ENCODE measurements at places on chromosomes 3 and 15. TPM values are rescaled to one million over a fixed set of nuclear protein-coding genes. Genes with fewer than 3 reads are reported as not detected.

DNA sequence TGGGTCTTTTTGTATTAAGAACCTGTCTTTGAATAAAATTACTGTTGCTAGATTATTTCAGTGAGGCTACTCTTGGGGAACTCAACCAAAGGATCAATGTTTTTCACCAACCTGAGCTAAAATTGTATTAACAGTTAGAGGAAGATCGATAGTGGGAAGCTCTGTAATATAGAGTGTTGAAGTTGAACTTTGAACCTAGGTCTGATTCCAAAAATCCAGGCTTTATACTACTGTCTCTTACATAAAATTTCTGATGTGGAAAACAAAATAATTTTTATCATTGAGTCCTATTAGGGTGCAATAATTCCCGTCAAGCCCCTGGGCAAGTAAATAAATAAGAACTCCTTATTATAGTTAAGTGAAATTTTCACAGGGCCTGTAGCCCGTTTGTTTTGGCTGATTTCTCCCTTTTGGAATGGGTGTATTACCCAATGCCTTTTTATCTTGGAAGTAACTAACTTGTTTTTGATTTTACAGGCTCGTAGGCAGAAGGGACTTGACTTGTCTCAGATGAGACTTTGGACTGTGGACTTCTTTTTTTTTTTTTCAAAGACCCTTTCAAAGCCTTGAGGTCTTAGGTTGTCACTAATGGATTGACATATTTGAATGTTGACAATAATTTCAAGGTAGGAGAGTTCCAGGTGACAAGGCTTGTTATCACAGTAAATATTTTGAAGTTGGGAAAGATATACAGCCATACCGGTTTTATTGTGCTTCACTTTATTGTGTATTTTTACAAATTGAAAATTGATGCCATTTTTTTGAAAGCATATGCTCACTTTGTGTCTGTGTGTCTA is 276.1 kb downstream of the NFKBIZ start:
- DNase-seq = no peak

Gene DUOXA2
- total RNA-seq = not detected

Gene CHRD
- total RNA-seq = 5.2 TPM

- no peak for DNase-seq
Observed at GRCh38 chr15:49573421-49573820, 47.2 kb downstream of the FAM227B start.

GRCh38 chr3:147758771-147759170 is 349.6 kb downstream of the ZIC1 start:
- DNase-seq = no peak

DNA sequence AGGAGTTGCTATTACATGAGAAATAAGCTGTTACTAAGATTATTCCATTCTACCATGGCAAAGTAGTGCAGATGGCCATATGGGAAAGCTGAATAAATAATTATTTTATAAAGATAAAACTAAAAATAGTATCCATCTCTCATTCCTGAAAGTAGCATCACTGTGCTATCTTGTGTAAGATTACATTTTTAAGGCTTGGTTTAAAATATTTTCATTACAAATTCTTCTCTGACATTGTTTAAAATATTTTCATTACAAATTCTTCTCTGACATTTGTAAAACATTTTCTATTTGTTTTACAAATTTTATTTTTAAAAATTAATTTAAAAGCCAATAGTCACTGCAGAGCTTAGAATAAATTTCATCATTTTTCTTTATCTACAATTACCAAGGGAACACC is 665.5 kb upstream of the NAALADL2 start:
- DNase-seq = no peak

Gene ZBTB20
- 48.9 TPM for total RNA-seq

GRCh38 chr3:133730993-133731392 is 15.2 kb upstream of the TF start:
- no peak for DNase-seq

GRCh38 chr3:129103296-129103695 is 18.3 kb downstream of the RAB43 start:
- no peak for DNase-seq

- DNase-seq = no peak
Observed at GRCh38 chr3:169836078-169836941, 23.6 kb upstream of the LRRC34 start.

Gene IP6K2
- 64.1 TPM for total RNA-seq

Gene TPRG1
- total RNA-seq = 76.5 TPM

DNA sequence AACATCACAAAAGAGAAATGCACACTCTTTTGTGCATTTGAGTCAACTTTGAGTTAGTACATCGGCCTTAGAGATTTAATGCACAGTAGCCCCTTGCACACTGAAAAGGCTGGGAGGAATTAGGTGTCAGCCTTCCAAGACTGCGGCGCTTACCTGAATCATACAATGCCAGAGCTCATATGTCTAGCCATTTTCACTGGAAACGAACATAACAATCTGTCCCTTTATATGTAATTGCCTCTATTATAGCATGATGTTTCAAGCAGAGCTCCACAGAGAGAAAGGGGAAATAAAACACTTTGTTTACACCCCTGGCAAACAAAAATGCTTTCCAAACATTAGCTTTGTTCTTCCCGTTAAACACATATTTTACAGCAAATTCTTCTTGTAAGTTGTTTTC is 315.7 kb upstream of the SLCO3A1 start:
- DNase-seq = no peak

Gene EPHB3
- total RNA-seq = 3.1 TPM

- DNase-seq = no peak
Observed at GRCh38 chr15:70152070-70152480, 54.4 kb upstream of the TLE3 start.

DNA sequence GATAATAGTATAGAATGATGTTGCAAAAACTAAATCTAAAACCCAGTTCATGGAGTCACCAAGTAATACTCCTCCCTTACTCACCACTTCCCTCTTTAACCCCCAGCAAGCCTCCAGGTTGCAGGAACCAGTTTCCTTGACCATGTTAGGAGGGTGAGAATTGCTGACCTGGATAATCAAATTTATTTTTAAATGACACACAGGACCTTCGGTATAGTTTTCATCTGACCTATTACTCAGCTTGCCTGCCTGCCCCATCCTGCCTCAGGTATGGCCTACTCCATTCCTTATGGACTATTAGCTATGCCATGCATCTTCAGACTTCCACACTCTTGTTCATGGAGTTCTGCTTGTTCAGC is 883 bp downstream of the RTP4 start:
- no peak for DNase-seq

Gene CLDN18
- total RNA-seq = 246 TPM

GRCh38 chr3:183584246-183584913 is 28.9 kb upstream of the KLHL6 start:
- DNase-seq = no peak

Gene CACNA2D2
- 213 TPM for total RNA-seq

- DNase-seq = no peak
Observed at GRCh38 chr3:165225604-165226003, 29.4 kb upstream of the SLITRK3 start.

Gene IGDCC3
- total RNA-seq = not detected

Gene STAG1
- total RNA-seq = 65.0 TPM

DNA sequence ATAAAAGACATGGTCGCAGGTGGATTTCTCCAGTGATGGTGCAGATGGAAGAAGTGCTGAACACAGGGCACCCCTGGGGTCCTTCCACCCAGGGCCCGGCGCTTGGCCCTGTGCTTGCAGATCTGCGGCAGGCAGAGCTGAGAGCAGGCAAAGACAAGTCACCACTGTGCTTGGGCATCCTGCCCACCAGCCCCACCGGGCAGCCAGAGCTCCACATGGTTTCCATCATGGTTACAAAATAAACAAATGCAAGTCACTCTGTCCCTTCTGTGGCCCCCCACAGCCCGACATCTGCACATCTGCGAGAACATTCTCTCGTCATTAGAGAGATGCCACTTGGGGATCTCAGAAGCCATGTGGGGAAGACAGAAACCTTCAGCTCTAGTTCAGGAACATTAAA is 37.6 kb upstream of the SFMBT1 start:
- no peak for DNase-seq

DNA sequence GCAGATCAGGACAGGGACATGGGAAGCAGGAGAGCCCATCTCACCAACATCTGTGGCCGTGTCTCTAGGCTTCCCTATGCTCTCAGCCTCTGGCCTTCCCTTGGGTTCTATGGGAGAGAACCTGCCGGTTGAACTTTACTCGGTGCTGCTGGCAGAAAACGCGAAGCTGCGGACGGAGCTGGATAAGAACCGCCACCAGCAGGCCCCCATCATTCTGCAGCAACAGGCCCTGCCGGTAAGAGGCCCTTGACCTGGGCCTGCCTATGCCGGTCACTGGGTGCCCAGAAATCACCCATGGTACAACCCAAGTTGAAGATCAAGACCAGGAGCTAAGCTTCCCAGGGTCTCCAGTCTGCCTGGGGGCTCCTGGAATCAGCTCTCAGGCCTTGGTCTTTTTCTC is 34.8 kb downstream of the CYP11A1 start:
- no peak for DNase-seq

DNA sequence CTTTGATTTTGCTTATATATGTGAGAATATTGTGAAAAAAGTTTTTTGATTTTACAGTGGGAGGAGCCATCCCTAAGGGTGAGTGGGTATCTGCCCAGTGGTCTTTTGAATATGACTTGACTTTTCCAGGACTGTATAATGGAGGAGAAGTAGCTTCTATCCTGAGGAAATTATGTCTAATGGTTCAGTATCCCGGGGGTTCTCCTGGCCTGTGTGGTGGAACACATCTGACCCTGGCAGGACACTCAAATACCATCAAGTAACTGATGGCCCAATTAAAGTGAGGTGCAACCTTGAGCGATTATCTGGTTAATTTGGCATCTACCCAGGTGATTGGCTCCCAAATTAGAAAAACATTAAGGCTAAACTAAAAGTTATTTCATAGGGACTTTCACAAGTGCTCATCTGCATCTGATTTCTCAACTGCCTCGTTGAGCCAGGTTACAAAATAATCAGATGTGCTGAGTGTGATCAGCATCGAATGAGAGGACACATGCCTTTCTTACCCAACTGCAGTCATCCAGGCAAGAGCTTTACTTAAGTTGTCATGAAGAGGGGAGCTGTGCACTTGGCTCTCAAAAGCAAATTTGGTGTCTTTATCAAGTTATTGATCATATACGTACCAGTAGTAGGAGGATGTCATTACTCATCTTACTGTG is 201.4 kb downstream of the IL5RA start:
- DNase-seq = no peak

GRCh38 chr3:40873934-40874699 is 325.2 kb upstream of the CTNNB1 start:
- DNase-seq = no peak

Gene ITIH4
- 102 TPM for total RNA-seq

DNA sequence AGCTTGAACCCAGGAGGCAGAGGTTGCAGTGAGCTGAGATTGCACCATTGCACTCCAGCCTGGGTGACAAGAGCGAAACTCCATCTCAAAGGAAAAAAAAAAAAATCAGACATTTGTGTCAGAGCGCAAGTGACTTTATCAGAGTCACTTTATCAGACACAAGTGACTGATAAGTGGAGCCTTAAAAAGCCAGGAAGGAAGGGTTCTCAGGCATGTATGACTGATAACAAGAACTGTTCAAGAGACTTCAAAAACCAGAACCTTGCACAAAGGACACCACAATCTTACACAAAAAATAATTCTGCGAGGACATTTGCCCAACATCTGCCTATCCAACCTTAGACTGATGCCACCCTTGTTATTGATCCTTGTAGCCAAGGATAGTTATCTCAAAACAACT is 13.3 kb upstream of the CFAP44 start:
- DNase-seq = no peak

DNA sequence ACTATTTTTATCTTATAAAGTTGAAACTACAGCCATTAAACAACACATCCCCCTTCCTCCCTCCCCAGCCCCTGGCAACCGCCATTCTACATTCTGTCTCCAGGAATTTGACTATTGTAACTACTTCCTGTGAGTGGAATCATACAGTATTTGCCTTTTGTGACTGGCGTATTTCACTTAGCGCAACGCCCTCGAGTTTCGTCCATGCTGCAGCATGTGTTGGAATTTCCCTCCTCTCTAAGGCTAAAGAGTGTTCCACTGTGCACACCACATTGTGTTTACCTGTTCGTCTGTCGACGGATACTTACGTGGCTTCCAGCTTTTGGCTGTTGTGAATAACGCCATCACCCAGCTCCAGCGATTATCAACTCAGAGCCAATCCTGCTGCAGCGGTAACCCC is 52.0 kb upstream of the DLG1 start:
- no peak for DNase-seq

DNA sequence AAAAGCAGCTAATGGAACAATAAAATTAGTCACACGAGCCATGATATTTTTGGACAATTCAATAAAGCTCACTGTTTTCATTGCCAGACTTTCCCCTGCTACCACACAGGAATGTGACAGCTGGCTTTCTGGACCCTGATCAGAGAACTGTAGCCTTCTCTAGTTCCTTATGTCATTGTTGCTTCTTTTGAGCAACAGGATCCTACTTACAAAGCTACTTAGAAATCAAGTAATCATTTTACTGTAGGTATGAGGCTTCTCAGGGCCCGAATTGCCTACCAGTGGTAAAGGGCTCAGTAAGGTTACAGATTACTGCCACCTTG is 94.3 kb upstream of the AADACL2 start:
- no peak for DNase-seq

DNA sequence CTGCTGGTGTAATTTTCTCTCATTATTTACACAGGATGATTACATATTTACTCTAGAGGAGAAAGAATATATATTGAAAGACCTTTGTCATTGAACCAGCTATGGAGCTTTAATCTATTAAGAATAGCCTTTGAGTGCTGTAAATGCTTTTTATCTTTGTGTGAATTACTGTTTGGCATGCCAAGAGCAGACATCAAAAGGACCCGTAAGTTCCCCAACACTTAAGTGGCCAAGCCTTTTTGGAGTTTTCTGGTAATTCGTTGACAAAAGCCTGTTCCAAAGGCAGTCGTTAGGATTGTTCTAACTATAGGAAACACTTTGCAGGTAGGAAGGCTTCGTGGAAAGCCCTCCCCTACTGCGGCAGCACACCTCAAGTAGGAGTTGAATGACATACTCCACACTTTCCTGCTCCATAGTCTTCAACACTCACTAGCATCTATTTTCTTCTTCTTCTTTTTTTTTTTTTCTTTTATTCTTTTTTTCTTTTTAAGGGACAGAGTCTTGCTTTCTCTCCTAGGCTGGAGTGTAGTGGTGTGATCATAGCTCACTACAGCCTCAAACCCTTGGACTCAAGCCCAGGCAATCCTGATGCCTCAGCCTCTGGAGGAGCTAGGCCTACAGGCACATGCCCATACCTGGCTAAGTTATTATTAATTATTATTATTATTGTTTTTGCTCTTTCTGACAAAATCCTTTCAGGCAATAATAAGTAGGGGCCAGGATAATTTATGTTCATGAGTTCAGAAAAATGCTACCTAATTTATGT is 98.6 kb downstream of the SUCNR1 start:
- no peak for DNase-seq

- DNase-seq = no peak
Observed at GRCh38 chr3:112744825-112745566, 101.7 kb downstream of the CD200R1L start.

Gene WNT7A
- total RNA-seq = 6.5 TPM

DNA sequence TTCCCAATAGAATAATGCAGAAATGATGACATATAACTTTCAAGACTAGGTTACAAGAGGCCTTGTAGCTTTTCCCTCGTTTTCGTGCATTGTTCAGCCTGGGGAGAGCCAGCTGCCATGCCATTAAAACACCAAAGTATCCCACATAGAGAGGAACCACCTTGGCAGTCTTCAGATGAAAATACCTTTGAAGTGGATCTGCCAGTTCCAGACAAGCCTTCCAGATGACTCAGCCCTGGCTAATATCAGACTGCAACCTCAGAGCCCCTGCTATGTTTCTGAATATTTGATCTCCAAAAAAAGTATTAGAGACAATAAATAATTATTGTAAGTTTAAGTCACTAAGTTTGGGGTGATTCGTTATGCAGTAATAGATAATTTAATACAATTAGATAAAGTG is 294.3 kb upstream of the GBE1 start:
- no peak for DNase-seq
